HS-27A (cell line): ENCODE measurements at places on chromosomes 1 and 21.

- DNase-seq: no peak
These were observed 12.5 kb downstream of the RWDD3 start for GRCh38 chr1:95246511-95246910.

GRCh38 chr1:221381910-221382623 lies 359.8 kb downstream of the DUSP10 start:
- no peak for DNase-seq

DNA sequence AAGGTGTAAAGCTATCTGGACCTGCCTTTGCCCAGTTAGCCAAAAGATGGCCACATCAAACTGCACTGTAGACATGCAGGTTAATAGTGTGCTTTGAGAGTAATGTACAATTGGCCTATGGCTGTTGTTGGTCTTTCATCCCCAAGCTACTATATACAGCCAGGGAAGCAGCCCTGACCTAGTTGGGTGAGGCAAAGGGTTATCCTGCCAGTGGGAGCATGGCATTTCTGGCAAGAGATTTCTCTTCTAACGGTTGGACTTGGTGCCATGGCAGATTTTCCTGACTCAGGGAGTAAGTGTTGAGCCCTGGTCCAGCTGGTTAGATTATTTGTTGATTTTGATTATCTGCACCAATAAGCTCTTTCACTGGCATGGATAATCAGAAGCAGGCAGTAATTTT lies 119.8 kb downstream of the SDCCAG8 start:
- no peak for DNase-seq

GRCh38 chr1:46515576-46515975 lies 25.9 kb downstream of the DMBX1 start:
- DNase-seq: no peak

DNA sequence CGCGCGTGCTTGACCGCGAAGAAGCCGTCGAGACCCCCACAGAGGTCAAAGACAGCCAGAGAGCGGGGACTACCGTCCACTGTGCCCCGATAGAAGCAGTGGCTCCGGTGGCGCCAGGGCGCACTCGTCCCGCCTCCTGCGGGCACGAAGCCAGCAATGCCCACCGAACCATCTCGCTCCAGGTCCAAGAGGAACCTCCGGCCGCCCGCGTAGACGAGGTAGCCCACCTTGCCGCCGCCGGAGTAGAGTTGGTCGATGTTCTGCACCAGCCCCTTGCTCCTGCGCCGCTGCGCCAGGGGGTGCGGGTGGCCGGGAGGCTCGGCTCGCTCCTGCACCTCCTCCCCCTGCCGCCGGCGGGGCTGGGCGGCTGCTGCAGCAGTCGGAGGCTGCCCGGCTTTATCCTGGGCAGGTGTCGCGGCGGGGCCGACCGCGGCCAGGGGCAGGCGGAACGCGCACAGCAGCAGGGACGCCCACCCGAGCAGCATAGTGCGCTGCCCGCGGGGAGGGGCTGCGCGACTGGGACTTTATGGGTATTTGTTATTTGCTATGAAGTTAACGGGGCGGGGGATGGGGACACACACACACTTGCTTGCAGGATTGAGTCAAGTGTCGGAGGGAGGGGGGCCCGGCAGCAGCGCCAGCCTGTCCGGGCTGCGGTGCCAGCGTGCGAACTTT lies 844 bp downstream of the ADAMTS5 start:
- DNase-seq: no peak

DNA sequence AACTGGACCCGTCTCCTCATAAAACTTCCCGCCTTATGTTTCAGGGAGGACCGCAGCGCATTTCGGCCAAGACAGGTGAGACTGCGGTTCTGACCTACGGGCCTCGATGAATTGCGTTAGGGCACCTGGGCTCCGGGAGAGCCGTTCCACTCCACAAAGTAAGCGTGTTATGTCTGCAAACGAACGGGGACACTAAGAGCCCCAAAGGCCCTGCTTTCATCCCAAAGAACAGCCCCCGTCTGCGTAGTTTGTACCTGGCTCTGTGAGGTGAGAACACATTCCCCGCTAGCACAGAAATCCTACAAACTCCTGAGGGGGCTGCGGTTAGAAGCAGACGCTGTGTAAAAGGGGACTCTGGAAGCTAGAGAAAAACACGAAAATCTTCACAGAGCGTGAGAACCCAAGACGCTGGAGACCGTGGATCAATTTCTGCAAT lies 41.6 kb upstream of the PPIAL4F start:
- no peak for DNase-seq

DNA sequence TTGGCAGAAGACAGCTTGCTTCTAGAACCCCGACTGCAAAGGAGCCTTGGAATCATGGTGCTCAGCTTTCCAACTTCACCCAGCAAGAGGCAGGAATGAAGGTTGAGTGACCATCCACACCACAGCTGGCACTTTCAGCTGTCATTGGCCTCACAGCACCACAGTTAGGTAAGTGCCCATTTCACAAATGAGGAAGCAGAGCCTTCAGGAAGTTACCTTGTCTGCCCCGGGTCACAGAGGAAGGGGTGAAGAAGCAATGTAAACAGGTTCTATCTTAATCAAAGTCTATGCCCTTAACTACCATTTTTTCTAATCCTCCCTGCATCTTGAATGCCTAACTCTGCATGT lies 156.0 kb downstream of the GLUL start:
- no peak for DNase-seq

DNA sequence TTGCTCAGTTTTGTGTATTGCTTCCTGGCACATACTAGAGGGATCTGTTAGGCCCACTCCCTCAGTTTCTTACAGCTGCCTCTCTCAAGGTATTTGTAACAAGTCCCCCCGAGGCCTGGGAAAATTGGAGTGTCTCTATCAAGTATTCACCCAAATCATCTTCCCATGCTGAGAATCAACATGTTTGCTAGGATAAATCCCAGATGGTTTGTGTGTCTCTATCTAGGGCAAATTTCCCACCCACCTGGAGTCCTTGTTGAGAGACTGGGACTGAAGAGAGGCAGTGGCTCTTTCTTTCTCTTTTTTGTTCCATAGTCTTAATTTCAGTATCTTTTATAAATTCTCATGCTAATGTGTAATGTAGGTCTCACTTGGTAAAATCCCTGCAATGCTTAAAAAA lies 58.0 kb downstream of the OLFM3 start:
- DNase-seq: no peak

DNA sequence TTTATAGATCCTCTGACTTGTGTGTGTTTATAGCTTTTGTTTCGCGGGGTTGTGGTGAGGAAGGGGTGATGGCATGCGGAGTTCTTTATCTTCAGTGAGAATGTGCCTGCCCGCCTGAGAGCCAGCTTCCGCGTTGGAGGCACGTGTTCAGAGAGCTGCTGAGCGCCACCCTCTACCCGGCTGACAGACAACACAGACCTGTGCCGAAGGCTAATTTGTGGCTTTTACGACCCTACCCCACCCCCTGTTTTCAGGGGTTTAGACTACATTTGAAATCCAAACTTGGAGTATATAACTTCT lies 14.4 kb upstream of the CD101 start:
- DNase-seq: no peak

- peak; percentile 34 for DNase-seq
These were observed 16.7 kb downstream of the KDM1A start for GRCh38 chr1:23035823-23036452.

DNA sequence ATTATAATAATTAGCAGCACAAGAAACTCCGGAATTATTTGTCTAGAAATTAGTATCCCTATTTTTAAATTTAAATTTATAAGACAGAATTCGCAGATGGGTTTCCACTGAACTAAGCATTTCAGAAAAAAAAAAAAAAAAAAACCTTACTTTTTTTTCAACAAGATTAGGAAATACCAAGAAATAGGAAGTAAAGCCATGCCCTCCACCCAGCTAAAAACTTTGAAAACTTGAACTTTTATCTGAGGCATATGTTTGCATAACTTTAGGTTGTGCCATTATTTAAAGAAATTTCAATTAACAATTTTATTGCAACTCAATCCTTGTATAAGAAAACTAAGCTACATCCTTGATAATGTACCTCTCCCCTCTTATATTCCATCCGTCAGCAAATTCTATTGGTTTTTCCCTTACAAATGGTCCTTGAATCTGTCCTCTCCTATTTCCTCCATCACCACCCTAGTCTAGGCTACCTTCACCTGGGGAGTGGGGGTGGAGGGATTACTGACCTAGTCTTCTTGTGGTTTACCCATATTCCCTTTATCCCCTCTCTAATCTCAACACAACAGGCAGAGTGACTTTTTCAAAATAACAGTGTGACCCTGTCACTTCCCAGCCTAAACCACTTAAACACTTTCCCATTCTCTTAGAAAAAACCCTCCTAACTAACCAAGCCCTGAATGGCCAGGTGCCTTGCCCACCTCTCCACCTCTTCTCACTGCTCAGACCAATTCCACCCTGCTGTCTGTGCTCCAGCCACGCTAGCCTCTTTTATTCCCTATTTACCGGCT lies 1.4 kb upstream of the EVI5 start:
- DNase-seq: no peak

GRCh38 chr1:1976031-1976430 lies 27.6 kb downstream of the CFAP74 start:
- no peak for DNase-seq

- no peak for DNase-seq
These were observed 17.0 kb downstream of the TRAF5 start for GRCh38 chr1:211343607-211344006.

DNA sequence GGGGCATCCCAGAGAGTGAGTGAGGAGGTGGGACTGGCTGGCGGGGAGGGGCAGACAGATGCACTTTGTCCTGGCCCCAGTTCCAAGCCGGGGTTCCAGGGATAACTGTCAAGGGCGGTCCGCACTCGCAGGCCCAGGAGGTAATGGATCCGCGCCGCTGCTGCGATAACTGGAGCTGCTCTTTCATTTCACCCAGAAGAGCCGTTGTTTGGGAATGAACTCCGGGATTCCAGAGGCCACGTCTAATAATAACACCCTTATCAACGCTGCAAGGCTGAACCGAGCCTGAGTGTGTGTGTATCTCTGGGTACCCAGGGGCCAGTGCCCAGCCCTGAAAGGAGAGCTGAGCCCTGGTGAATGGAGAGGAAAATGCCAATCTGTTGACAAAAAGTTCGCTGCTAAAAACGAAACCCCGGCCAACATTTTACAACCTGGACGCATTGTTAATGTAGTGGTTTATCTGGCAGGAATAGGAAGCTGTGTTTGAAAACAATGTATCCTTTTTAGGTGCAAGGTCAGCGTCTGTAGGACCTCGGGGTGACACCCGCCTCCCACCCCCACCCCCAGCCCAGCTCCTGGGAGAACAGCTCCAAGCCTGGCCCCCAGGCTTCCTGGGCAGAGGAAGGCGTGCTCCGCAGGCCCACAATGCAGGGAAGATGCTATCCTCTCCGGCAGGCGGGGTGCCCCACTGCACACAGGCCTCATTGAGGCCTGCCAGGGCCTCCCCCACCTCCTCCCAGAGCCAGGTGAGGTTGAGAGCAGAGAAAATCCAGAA lies 119.7 kb downstream of the PROX1 start:
- DNase-seq: no peak
